ENCODE measurements at places on chromosomes 6 and 20. TPM values are rescaled to one million over a fixed set of nuclear protein-coding genes. Genes with fewer than 3 reads are reported as not detected.

VGLL2 gene
- total RNA-seq = not detected

TAAR1 gene
- not detected for total RNA-seq

ADRM1 gene
- 154 TPM for total RNA-seq

TFAP2C gene
- total RNA-seq = not detected

BTNL2 gene
- not detected for total RNA-seq

SASH1 gene
- 1.0 TPM for total RNA-seq

BPI gene
- not detected for total RNA-seq

TCF21 gene
- not detected for total RNA-seq

MARCKS gene
- total RNA-seq = 0.08 TPM

KIF25 gene
- not detected for total RNA-seq

ZNF391 gene
- total RNA-seq = 3.8 TPM

MTFR2 gene
- total RNA-seq = 24.3 TPM
